Bone marrow (tissue), 2 donors: ENCODE measurements at places on chromosomes 6 and 20.

DNA sequence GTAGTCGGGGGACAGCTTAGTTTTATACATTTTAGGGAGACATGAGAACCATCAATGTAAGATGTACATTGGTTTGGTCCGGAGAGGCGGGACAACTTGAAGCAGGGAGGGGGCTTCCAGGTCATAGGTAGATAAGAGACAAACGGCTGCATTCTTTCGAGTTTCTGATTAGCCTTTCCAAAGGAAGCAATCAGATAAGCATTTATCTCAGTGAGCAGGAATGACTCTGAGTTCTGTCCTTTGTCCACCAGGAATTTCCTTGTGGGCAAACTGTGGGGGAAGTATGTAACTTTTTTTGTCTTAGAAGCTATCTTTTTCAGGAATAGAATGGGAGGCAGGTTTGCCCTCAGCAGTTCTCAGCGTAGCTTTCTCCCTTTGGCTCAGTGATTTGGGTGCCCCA is 1.4 kb downstream of the YTHDF1 start:
- DNase-seq: no peak

DNA sequence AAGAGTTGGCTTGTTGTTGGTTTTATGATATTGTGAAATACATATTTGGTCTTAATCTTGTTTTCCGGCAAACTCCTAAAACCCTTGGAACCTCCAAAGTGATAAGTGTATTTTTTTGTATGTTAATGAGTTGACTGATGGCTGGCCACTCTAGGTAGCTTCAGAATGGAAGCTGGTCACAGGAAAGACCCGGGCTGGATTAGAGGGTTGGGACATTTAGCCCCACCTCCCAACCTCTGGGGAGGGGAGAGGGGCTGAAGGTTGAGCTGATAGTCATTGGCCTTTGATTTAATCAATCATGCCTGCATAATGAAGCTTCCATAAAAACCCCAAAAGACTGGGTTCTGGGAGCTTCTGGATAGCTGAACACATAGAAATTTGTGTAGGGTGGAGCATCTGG is 42.7 kb downstream of the SASH1 start:
- no peak for DNase-seq

DNA sequence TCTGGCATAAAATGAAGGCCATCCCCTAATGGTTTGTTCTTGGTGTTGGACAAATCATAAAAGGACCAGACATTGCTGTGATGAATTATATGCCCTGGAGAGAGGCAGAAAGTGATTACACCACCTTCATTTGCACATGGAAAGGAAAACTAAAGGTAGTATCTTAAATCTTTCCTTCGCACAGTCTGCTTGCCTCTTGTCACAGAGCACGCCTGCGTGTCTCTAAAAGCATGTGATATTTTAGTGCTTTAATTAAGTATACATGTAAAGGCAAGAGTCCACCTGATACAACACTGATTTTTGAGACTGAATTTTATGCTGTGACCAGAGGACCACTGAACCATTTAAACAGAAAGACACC is 28.8 kb upstream of the PLAGL1 start:
- no peak for DNase-seq

GRCh38 chr6:4772750-4773149 is 3.5 kb upstream of the CDYL start:
- no peak for DNase-seq

GRCh38 chr20:61044499-61044898 is 207.6 kb upstream of the CDH4 start:
- no peak for DNase-seq

GRCh38 chr20:22159276-22159675 is 425.1 kb downstream of the FOXA2 start:
- DNase-seq: no peak

GRCh38 chr6:48397887-48398286 is 286.9 kb upstream of the PTCHD4 start:
- no peak for DNase-seq

- no peak for DNase-seq
Observed at GRCh38 chr20:44552950-44553908, 29.1 kb upstream of the PKIG start.

- no peak for DNase-seq
Observed at GRCh38 chr20:24461848-24462247, 7.6 kb upstream of the SYNDIG1 start.

GRCh38 chr6:42968126-42968701 is 7.7 kb downstream of the GNMT start:
- no peak for DNase-seq

DNA sequence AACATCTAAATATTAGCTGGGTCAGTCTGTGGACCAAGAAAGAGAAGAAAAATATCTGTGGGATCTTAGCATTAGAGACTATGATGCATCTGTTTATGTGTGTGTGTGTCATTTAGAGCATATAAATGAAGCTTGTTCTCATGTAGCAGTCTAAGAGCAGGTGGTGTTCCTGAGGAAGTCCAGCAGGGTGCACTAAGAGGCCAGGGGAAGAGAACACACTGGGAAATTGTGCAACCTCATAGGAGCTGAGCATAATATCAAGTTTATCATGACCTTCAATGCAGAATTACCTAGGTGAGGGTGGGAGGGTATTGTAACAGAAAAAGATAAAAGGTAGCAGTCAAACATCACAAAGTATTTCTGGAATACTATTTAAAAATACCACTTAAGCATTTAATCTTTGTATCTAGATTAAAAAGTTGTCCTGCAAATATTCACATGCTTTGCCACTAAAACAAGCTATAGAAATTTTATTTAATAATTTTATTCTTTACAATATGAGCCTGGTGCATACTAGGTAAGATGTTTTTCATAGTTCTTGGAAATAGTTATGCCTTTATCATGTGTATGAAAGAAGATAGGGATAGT is 80.5 kb downstream of the SMPDL3A start:
- no peak for DNase-seq

GRCh38 chr20:35129647-35130069 is 17.5 kb downstream of the EDEM2 start:
- DNase-seq: peak; percentile 10

DNA sequence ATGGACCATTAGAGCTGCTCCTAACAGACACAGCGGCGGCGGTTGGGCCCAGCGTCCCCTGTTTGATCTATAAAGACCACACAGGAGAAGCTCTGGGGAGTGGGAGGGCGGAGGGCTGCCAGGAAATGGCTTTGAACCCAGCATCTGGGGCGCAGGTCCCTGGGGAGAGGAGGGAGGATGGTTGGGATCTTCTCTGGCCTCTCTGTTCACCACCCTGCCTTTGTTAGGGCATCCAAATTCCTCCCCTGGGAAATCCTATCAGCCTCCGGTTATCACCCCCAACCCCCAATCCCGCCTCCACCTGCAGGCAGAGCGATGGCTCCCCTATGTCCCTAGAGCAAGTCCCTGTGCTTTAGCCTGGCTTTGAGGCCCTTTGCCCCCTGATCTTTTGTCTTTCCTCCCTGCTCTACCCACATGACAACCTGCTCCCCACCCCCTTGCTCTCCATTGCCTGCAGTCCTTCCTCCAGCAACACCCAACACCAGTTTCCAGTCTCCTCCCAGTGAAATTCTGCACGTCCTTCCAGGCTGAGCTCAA is 7.1 kb downstream of the XKR7 start:
- no peak for DNase-seq

GRCh38 chr6:6452002-6452401 is 131.5 kb upstream of the F13A1 start:
- DNase-seq: no peak

GRCh38 chr6:11815231-11815630 is 36.6 kb upstream of the ADTRP start:
- DNase-seq: no peak

DNA sequence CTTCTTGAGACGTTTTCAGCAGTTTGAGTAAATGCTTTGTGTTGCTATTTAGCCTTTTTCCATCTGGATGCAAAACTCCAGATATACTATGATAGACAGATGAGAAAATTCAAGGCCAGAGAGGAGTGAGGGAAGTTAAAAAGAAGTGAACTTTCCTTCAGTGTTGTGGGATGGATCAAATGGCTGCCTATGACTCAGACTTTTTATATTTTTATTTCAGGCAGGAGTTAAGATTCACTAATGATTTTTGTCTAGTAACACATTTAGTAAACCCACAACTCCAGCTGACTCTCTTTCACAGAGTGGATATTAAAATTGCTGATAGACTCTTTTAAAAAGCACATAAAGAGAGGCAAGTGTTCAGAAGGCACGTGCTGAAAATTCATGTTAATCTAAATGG is 23.2 kb upstream of the PTCHD4 start:
- DNase-seq: no peak
